ENCODE measurements at places on chromosomes 3 and 15. TPM values are rescaled to one million over a fixed set of nuclear protein-coding genes. Genes with fewer than 3 reads are reported as not detected.

The CHRD gene
- total RNA-seq, result 6.5 TPM

The SERINC4 gene
- 0.23 TPM for total RNA-seq

DNA sequence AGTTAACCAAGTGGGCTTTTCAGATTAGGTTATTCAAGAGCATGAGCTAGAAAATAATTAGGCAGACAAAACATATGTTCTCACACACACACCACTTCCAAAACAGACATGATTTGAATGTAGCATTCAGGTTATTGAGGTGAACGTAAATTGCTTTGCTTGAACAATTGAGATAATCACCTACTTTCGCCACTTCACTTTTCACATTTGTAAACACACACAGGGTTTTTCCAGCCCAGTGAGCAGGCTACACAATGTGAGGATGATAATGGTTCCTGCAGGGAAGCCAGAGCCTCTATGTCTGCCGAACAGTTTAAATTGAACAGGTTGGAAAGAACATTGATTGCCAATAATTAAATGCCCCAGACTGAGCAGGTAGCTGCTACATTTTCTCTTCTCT is 560.8 kb downstream of the OCA2 start:
- no peak for DNase-seq

The APOD gene
- 51.8 TPM for total RNA-seq

- no peak for DNase-seq
Observed at GRCh38 chr3:133955892-133956291, 60.2 kb upstream of the RAB6B start.

DNA sequence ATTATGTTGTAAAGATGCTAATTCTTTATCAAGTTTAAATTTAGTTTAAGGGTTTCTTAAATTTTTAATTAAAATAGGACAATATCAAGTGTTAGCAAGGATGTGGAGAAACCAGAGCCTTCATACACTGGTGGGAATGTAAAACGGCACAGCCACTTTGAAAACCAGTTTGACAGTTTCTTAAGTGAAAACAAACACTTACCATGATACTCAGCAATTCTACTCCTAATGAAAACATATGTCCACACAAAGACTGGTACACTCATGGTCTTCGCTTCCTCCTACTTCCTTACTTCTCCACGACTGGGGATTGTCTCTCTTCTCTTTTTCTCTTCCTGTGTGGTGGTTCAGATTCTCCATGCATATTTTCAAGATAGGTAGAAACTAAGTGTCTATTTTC is 9.2 kb downstream of the SKIC8 start:
- no peak for DNase-seq

DNA sequence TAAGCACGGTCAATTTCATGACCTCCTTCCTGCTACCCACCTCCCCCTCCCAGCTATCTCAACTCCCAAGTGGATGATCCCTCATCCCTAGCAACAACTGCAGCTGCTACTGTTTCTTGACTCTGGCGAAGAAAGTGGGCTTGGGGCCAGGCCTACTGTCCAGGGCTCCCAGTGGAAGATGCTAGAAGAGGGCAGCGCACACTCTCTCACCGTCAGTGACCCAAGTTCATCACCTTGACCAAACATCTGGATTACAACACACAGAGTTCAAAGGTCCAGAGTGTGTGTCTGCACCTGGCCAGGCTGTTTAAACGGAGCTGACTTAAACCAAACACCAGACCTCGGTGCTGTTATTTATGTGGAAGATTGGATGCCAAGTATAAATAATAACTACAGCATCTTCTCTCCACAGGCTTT is 385.6 kb downstream of the SHQ1 start:
- no peak for DNase-seq

DNA sequence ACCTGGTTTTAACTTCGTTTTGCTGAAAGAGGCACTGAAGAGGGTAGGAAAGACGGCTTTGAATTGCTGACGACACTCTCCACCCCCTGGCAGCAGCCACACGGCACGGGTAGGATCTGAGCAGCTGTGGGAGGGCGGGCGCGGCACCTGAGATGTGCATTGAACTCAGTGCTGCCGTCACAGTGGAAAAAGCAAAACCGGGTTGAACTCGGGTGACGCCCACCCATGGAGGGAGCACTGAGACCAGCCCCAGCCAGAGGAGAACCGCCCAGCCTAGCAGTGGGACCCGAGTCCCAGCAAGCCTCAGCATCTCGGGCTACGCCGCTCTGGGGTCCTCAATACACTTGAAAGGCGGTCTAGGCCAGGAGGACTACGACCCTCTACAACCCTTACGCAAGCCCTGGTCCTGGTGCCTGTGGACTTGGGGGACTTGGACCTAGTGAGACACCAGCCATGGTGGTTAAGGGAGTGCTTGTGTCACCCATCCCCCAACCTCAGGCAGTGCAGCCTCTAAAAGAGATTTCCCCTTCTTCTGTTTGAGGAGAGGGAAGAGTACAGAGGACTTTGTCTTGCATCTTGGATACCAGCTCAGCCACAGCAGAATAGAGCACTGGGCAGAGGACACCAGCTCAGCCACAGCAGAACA is 50.0 kb upstream of the RPL35A start:
- no peak for DNase-seq

The CEP19 gene
- total RNA-seq, result 3.3 TPM

DNA sequence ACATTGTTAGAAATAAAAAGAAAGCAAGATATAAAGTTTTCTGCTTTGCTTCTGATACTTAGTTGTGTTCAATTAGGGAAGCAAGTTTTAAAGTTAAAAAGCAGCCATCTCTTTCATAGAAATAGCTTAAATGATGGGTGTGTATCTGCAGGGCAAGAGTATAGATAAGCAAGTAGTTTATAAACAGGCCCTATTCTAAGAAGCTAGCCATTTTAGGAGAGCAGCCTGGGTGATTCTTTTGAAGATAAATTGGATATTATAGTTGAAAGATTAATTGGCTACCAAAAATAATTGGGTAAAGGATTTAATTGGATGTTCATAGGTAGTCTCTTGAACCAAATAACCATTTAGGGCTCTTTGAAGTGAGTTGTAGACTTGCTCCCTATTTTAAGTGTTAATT is 5.6 kb downstream of the EIF3J start:
- DNase-seq, result no peak

DNA sequence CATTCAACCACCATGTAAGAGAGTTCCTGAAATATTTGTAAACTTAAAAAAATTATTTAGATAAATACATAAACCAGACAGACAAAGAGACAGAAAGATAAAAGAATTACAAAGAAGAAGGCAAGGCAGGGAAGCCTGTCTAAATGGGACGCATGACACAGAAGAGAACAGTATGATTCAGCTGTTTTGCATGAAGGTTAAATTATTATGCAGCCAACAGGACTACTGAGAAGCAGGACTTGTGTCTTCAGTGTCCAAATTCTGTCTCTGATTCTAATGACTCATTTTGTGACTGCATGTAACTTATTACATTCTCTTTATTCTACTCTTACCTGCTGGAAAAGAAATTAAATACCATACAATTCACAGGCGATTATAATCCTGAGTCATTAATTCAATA is 340.4 kb upstream of the KCNMB2 start:
- DNase-seq, result no peak

DNA sequence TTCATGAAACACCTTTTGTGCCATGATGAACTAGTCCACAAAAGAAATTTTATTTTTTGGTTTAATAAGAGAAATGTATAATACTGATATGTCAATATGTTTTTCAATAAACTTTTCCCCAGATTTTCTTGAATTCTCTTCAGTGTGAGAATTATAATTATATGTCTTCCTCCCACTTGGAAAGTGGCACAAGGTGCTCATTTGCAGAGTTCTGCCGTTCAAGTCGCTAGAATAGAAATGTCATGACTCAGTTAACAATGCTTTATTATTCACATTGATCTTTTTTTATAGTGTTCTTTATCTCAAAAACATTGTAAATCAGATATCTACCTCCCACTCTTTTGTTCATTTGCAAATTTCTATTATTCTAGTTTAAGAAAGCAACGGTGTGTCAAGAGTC is 87.3 kb downstream of the MDFIC2 start:
- no peak for DNase-seq

DNA sequence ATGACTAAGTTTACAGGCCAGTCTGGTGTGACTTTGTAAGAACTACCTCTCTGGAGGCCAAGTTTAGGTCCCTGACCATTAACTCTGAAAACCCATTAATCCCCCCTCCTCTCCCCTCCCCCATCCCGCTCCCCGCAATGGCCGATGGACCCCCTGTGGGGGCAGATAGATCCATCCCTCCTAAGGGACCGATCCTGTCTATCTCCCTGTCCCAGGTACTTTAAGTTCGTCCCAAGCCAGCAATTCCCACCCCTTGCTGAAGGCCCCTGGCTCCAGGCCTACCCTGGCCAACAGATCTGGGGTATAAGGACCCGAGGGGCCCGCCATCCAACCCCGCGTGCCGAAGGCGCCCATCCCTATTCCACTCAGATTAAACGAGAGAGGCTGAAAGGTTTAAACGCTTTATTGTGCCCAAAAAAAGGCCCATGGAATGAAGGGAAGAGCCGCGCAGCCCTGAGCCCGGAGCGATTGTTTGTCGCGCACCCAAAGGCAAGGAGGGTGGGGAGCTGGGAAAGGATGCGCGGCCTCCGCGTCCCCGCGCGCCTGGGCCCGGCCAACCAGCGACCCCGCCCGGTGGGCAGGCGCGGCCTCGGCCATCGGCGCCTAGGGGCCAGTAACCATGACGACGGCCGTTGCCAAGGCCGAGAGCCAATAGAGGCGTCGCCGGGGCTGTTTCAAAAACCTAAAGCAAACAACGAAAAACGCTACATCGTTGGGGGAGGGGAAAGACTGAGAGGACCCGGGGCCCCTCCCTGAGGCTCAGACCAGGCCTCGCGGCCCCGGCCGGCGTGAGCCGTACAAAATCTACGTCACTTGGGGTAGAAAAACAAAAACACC is 35.9 kb downstream of the HMCES start:
- DNase-seq, result peak; percentile 84

The SPRED1 gene
- 37.8 TPM for total RNA-seq

GRCh38 chr3:111238885-111239284 is 167.3 kb downstream of the NECTIN3 start:
- DNase-seq, result no peak

The TMEM39A gene
- total RNA-seq, result 35.3 TPM

- DNase-seq, result no peak
Observed at GRCh38 chr3:170513642-170514041, 72.2 kb downstream of the SLC7A14 start.

The KIF15 gene
- 1.7 TPM for total RNA-seq

GRCh38 chr3:3603351-3603750 is 195.9 kb upstream of the LRRN1 start:
- DNase-seq, result no peak

DNA sequence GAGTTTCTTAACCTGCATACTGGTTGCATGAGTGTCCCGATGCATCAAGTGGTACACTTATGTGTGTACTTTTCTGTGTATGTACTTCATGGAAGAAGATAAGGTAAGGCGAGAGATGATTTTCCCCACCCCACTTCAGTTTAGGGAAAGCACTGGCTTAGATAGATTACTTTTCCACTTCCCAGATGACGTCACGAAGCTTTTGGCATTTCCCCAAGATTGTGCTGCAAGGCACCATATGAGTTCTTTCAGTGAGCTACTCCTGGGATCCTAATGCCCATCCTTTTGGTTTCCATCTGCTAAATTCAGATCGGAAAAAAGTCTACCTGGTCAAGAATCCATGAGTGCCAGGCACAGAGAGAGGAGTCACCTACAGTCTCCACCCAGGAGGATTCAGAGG is 4.5 kb downstream of the IL17RB start:
- DNase-seq, result peak; percentile 57

DNA sequence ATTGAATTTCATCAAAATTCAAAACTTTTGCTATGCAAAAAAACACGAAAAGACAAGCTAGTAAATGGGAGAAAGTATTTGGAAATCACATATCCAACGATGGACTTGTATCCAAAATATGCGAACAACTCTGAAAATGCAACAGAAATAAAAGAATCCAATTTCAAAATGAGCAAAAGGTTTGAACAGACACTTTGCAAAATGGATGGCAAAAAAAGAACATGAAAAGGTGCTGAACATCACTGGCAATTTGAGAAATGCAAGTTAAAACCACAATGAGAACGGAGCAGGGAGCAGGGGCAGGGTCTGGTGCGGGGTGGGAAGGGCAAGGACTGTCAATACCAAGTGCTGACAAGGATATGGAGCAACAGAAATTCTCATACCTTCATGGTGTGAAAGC is 23.1 kb upstream of the FOXP1 start:
- DNase-seq, result no peak

DNA sequence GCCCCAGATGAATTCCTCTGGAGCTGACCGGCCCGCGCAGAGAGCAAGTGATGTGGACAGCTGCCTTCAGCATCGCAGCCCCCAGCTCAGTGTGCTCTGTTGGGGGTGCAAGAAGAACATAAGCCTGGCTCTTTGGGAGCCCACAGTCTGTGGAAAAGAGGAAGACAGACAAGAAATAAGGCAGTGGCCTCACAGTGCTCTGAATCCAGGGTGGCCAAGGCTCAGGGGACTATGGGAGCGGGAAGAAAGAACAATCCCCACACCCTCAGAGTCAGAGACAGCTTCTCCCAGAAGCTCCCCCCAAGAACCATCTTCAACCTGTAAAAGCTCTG is 277 bp upstream of the HDDC3 start:
- DNase-seq, result no peak

The STAC gene
- total RNA-seq, result 11.9 TPM

- DNase-seq, result no peak
Observed at GRCh38 chr15:101562428-101563059, 73.0 kb upstream of the PCSK6 start.

DNA sequence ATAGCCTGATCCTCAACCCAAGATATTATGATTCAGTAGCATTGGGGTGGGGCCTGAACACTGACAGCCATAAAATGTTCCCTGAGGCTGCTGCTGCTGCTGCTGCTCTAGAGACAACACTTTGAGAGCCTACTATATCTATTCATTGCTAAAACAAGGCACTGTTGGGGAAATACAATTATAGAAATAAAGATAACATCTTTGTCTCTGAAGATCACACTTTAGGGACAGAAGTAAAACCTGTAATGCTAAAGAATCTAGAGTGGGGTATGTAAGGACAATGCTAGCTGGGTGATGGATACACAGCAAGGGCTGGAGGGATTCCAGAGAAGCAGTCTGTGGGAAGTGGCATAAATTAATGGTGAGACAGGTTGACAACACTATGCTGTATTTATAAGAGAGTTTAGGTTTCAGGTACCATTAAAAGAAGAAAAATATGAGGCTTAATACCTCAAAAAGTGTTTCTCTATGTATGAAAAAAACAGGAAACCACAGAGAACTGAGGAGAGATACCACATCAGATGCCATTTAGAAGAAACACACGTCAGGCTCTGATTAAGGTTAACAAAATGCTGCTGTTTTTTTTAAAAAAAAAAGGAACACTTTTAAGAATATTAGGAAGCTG is 115.9 kb downstream of the CBLB start:
- DNase-seq, result no peak

- DNase-seq, result no peak
Observed at GRCh38 chr15:41881920-41882688, 11.7 kb downstream of the SPTBN5 start.

The CCR8 gene
- not detected for total RNA-seq
